CD4-positive, alpha-beta T cell treated with Interleukin-17A for 1 hour (primary cell): ENCODE measurements at places on chromosomes 3 and 15.

DNA sequence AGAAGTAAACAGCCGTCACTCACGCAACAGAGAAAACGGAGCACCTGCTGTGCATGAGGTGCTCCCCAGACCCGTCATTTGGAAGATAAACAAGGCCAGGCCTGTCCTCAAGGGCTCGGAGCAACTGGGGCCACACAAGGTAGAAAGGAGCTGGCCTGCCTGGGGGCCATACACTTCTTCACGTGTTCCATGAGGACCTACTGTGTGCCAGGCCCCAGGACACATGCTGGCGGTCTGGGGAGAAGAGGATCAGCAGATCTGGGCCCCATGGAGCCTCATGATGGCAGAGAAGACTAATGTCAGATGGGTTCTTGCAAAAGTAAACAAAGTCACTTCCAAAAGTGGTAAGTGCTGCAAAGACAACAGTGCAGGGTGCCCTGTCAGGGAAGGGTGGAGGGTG, 14.3 kb downstream of the WNT7A start:
- no peak for DNase-seq

- no peak for DNase-seq
Observed at GRCh38 chr15:93268066-93268465, 179.1 kb upstream of the RGMA start.

GRCh38 chr3:17054982-17055343, 170.2 kb downstream of the PLCL2 start:
- no peak for DNase-seq

DNA sequence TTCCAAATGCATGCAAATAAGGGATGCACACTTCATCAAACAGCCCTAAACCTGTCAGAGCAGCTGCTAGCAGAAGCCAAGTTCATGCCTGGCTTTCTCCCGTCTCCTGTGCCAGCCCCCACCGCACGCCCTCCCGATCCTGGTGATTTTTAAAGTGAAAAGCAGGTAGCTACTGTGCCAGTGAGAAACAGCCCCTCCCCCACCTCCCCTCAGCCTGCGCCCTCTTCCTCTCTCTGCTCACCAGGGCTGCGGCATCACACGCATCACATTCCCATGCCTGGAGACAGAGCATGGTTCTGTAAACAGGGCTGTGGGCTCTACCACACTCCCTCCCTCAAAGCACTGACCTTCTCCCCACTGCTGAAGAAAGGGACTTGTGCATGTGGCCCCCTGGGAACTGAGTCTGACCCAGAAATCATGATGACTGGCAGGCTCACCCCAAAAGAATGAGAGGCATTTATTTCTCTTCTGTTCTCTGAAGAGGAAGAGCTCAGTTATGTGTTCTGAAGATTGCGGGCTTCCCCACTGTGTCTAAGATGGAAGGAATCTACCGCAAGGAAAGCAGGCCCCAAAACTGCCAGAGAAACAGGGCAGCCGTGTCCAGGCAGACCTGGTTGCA, 14.5 kb upstream of the SLC6A1 start:
- DNase-seq: no peak

- DNase-seq: no peak
Observed at GRCh38 chr3:12351145-12351544, 62.3 kb downstream of the PPARG start.

GRCh38 chr3:114307832-114308231, 14.0 kb downstream of the TIGIT start:
- DNase-seq: no peak

DNA sequence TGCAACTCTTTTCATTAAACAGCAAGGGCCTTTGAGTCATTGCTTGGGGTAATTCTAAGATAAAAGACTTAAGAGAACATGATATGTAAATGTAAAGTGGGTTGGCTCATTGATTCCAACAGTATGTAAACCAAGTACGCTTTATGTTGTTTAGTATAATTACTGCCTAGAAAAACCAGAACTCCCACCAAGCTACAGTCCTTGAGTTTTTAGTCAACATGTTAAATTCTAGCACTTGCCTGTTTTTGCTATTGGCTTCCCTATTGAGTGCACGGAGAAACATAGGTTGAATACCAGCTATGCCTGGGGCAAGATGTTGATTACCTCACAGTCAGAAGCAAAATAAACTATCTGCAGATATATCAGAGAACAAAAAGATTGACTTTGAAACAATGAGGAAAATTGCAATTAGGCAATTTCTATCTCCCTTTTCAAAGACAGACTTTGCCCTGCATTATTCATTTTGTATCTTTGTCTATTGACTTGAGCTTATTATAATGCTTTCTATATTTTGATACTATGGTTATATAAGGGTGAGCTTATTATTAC, 179.3 kb downstream of the ZPLD1 start:
- no peak for DNase-seq

DNA sequence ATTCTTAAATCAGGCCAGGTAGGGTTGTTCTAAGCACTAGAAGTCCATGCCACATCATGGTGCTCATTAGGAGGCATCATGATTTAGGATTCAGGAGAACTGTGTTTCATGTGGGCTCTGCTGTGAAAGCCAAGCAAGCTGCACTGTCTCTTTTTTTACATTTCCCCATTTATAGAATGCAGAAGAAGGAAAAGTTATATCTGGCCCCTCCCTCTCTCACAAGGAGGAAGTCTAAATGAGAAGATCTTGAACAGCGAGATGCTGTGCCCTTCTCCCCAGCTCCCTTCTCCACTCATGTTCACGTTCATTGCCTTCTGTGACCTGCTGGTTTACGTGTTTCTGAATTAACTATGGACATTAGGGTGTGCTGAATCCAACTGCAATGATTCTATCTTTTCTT, 178.5 kb upstream of the RASGRP1 start:
- DNase-seq: no peak

DNA sequence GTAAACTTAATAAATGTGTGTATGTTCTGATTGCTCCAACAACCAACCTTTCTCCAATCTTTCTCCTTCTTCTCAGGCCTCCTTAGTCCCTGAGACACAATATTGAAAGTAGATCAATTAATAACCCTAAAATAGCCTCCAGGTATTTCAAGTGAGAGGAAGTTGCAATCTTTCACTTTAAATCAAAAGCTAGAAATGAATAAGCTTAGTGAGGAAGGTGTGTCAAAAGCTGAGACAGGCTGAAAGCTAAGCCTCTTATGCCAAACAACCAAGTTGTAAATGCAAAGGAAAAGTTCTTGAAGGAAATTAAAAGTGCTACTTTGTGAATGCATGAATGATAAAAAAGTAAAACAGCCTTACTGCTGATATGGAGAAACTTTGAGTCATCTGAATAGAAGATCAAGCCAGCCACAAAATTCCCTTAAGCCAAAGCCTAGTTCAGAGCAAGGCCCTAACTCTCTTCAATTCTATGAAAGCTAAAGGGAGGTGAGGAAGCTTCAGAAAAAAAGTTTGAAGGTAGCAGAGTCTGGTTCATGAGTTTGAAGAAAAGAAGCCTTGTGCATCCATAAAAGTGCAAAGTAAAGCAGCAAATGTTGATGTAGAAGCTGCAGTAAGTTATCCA, 38.6 kb downstream of the CCDC80 start:
- no peak for DNase-seq

DNA sequence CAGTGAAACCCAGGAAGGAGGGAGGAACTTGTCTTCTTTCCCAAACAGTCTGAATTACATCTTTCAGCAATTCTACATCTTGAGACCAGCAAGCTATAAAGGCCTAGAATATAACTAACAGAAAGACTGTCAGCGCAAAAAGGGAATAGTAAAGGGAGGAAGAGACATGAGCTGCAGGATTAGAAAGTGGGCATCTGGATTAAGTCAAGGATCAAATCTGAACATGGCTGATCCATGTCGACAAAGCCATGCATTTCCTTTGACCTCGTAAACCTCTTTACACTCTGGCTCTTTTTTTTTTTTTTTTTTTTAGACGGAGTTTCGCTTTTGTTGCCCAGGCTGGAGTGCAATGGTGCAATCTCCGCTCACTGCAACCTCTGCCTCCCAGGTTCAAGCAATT, 35.4 kb upstream of the KCNMB3 start:
- DNase-seq: no peak

DNA sequence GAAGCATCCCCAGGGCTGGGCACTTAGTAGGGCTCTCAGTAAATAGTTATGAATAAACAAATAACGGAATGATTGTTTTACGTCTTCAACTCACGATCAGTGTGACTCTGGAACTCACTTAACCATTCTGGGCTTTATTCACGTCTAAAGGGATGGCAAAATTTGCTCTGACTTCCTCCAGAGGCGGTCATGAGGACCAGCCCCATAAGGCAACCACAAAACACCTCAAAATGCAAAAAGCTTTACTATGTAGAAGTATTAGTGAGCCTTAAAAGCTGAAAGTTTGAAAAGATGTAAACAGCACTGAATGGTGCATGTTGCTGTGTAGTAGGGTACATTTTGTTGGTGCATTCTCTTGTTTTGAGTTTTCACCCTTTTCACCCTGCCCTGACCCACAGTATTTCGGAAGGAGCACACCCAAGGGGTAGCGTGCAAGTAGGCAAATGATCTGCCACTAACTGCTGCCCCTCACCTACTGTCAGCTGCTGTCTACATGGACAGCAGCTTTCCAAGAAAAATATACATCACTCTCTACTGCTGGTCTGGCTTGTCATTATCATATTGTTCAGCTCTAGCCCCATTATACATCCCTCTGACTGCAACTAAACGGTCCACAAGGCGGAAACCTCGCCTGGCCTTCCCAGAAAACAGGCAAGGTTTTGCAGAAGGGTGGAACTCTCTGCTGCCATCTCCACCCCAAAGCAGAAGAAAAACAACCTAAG, 308.5 kb upstream of the PROK2 start:
- no peak for DNase-seq

- no peak for DNase-seq
Observed at GRCh38 chr3:99542767-99543518, 95.5 kb upstream of the COL8A1 start.

DNA sequence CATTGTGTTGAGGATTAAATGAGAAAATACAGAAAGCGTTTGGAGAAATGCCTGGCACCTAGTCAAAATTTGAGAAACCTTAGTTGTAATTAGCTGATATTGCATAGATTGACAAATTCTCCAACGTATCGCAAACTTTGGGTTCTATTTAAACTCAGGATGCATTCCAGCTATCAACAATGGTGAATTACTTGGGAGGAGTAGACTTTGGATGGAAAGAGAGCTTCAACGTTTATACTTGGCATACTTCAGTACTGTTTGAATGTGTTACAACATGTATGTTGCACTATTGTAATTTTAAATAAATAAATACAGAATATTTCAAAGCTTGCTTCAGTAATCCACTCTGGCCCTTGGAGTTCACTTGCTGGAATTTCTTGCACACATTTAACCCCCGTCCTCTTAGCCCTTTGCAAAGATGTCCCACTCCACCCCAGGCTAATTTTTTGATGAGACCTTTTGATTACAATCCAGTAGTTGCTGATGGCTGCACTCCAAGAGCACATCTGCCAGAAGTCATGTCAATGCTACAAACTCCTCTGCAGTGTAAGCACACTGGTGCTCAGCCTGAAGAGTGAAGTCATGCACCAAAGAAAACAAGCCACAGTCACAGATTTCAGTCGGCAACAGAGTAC, 4.7 kb upstream of the DIS3L start:
- no peak for DNase-seq

DNA sequence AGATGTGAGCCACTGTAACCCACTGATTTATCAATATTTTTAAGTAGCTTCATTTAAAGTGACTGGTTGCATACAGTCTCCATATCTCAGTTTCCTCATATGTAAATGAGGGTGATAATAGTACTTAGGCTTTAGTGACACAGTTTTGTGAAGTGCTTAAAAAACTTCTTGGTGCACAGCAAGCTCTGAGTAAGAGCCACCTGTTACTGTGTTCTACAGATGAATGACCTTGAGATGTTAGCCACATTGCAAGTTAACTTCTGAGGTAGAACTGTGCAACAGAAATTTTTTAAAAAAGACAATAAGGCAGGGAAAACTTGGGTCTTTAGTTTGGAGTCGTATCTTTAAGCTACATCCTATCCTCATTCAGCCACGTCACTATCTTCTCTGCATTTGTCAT, 43.1 kb downstream of the PCCB start:
- no peak for DNase-seq

GRCh38 chr3:12323237-12323636, 34.4 kb downstream of the PPARG start:
- DNase-seq: no peak

GRCh38 chr3:109313061-109313460, 3.3 kb downstream of the DPPA2 start:
- DNase-seq: no peak

- no peak for DNase-seq
Observed at GRCh38 chr15:52783929-52784798, 6.0 kb downstream of the ONECUT1 start.

DNA sequence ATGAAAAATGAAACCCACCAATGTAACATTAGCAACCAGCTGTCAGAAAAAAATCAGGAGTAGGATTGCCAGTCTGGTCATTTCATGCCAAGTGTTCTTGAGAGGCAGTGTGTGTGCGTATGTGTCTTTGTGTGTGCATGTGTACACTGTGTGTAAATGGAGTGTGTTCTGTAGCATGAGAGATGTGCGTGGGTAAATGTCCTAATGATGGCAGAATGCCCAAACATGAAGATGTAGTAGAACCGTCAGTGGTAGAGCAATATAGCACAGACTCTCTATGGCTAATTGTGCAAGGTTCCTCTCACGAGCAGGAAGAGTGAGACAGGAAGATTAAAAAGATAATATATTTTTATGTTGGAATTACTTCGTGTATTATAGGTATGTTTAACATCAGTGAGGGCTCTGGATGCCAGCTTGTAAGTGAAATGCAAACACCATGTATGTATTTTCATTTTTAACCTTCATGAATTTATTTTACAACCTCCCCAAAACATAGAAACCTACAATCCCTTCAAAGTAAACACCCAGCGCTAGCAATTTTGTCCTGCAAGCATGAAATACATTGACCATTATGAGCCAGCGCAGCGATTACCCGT, 1038.7 kb downstream of the IGSF11 start:
- DNase-seq: no peak

DNA sequence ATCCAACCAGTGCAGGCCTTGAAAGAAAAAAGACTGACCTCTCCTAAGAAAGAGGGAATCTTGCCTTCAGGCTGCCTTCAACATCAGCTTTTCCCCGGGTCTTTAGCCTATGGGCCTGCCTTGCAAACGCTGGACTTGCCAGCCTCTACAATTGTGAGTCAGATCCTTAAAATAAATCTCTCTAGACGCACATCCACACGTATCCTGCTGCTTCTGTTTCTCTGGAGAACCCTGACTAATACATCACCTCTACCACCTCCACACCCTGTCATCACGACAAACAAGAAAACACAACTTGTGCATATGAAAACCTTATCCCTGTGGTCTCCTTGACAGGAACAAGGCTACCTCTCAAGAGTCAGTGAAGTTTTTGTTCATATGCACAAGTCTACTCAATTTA, 11.8 kb downstream of the CYFIP1 start:
- no peak for DNase-seq
